Forelimb muscle (tissue), 1 donor: ENCODE measurements at places on chromosomes 5 and 9. TPM values are rescaled to one million over a fixed set of nuclear protein-coding genes. Genes with fewer than 3 reads are reported as not detected.

- no peak for DNase-seq
Measured at GRCh38 chr5:123881759-123882244, 369.8 kb downstream of the CSNK1G3 start.

The CDKN2B-AS1 gene
- polyA plus RNA-seq, result 0.15 TPM

DNA sequence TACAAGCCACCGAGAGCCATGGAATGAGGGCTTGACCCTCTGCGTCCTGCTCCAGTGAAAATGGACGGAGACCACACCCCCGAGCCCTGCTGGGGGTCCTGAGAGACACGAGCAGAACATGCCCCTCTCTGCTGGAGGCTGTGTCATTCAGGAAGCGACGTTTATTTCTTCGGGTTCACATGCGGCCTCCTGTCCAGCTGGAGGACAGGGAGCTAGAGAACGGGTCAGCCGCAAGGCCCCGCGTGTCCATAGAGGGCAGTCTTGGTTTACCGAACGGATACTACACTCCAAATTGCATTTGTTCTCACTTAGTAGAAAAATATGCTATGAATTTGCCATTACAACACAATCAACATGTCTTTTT is 36.1 kb downstream of the MRPL36 start:
- DNase-seq, result peak; percentile 5

DNA sequence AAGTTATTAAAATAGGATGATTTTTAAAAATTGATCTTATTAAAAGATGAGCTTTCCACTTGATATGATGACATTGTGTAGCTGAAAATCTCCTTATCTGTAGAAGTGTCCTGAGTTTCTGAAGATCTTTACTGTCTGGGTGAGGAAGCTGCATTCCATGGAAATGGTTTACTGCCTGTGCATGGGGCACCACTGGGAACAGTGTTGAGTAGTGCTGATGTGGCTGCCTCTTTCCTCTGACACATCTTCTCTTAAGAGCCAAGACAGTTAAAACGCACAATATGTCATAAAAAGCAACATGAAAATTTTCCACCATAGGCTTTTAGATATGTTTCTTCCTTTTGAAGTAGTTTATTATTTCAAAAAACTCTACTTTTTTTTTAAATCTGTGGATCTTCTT is 24.6 kb downstream of the SECISBP2 start:
- no peak for DNase-seq

DNA sequence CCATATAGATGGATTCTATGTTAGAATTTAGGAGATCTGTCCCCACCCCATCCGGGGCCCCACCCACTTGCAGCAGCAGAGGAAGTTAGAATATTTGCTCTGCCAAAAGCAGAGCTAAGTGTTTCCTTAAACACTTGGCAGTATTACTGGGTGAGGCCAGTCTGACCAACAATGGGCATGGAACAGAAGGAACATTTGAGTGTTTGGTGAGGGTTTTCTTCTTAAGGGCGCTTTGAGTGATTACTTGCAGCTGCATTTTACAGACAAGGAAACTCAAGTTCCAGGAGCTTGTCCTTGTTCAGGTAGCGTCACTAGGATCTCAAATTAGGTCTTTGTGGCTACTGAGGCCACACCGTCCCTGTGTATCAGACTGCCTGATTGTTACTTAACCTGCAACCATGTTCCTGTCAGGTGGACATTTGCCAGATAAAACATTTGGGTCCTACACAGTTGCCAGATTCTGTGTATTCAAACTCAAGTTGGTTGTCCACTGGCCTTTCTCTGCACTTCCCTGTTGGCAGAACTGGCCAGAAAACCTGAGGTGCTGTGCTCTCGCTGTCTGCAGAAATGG is 59.3 kb downstream of the SLC46A2 start:
- no peak for DNase-seq

- DNase-seq, result no peak
Measured at GRCh38 chr5:7876867-7877266, 7.9 kb downstream of the MTRR start.

The MOB3B gene
- polyA plus RNA-seq, result 2.0 TPM

The CTNND2 gene
- 0.75 TPM for polyA plus RNA-seq

- DNase-seq, result no peak
Measured at GRCh38 chr5:78367318-78367991, 7.0 kb downstream of the SCAMP1 start.

DNA sequence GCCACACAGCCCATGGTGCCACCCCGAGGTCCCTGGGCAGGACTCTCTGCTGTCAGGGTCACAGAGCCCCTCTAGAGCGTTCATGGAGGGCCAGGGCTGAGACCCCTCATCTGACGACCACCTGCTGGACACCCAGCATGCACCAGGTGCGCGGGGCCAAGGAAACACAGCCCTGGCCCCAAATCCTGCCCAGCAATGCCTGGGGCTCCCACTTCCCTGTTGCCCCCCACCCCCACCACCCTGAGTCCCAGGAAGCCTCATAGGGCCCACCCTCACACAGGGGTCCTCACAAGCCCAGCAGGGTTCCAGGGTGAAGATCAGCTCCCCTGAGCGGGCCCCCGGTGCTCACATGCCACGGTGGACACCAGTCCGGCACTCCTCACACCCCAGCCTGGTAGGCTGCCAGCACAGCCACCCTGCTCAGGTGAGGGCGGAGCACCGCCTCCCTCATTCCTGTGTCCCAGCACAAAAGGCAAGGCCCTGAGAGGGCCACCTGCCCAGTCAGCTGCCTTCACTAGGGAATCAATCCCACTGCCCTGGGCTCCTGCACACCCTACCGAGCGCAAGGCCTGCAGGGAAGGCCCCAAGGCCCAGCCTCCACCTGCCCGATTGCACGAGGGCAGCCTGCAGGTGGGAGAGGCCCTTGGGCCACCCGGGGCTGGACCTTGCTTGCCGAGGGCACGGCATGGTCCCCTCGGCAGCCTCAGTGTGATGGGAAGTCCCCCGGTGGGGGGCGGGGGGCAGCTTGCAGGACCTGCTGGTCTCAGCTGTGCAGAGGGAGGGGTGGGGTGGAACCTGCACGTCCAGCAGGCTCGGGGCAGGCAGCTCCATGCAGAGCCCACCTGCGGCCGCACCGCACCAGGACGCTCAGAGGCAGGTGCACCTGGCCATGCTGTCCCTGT is 56.4 kb upstream of the UBAC1 start:
- DNase-seq, result no peak

The BTNL9 gene
- 20.9 TPM for polyA plus RNA-seq

DNA sequence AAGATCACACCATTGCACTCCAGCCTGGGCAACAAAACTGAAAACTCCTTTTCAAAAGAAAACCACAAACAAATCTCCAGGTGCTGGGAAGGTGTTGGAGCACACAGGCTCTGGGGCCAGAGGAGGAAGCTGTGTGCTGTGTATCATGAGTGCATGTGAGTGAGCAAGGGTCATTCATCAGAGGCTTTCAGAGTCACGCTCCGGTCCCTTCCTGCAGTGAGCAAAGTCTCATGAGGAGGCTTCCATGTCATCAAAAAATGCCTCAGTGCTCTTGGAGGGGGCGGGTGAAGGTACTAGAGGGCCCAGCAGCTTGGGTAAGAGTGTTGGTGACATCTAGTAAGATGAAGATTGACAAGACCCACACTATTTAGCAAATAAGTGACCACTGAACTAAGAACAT is 48.3 kb upstream of the TESK1 start:
- DNase-seq, result no peak

- no peak for DNase-seq
Measured at GRCh38 chr9:131888923-131889322, 149.0 kb upstream of the RAPGEF1 start.

GRCh38 chr9:5718296-5719032 is 89.6 kb downstream of the RIC1 start:
- no peak for DNase-seq

DNA sequence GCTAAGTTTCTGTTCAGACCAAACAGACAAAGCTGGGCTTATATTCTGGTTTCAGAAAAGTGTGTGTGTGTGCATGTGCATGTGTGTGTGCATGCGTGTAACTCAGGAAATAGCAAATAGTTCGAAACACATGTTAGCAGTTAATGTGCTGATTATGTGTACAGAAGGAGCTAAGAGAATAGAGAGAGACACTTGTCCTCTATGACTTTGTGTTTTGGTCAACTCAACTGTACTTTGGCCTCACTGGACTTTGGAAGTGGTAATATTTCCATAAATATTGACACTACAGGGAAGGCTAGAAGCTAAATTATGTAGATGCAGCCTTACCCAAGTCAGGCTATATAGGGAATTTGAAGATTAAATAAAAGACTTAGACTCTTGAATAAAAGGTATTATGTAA is 155.5 kb downstream of the RAB3C start:
- no peak for DNase-seq

The CDC20B gene
- not detected for polyA plus RNA-seq

DNA sequence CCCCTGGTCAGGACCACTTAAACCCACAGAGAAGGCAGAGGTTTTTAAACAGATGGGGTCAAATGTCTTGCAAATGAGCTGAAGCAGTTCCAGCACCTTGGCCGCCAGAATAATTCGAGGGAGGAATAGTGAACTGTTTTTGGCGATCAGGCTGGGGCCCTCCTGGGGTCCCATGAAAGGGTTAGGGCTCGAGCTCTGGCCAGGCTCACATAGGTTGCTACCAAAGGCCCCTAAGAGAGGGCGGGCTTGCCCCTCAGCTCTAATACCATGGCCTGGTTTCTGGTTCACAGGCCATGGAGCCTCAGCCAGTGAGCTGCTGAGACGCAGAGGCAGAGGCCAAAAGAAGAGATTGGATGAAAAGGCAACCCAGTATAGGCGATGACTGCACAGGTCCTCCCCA is 74.8 kb upstream of the UBTD2 start:
- no peak for DNase-seq

The MORN5 gene
- polyA plus RNA-seq, result not detected

GRCh38 chr9:71643330-71643729 is 125.0 kb downstream of the CEMIP2 start:
- DNase-seq, result no peak

The PCAT7 gene
- 7.9 TPM for polyA plus RNA-seq

GRCh38 chr5:135324897-135325650 is 74.0 kb downstream of the MACROH2A1 start:
- no peak for DNase-seq

DNA sequence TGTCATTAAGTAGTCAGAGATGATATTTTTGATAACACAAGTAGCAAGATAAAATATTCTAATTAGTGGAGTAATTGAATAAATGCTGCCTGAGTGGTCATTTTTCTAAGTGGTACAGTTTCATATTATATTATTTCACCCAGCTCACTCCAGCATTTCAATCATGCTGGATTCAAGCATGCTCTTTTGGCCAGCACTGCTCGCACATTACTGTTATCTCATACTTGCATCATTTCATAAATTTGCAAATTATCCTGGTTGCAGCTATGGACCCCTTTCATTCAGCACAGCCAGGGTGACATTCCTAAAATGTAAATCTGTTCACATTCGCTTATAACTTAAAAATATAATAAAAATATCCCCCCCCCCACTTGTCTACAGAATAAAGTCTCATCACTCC is 520.8 kb upstream of the CYLC2 start:
- no peak for DNase-seq

The CRAT gene
- polyA plus RNA-seq, result 51.1 TPM

DNA sequence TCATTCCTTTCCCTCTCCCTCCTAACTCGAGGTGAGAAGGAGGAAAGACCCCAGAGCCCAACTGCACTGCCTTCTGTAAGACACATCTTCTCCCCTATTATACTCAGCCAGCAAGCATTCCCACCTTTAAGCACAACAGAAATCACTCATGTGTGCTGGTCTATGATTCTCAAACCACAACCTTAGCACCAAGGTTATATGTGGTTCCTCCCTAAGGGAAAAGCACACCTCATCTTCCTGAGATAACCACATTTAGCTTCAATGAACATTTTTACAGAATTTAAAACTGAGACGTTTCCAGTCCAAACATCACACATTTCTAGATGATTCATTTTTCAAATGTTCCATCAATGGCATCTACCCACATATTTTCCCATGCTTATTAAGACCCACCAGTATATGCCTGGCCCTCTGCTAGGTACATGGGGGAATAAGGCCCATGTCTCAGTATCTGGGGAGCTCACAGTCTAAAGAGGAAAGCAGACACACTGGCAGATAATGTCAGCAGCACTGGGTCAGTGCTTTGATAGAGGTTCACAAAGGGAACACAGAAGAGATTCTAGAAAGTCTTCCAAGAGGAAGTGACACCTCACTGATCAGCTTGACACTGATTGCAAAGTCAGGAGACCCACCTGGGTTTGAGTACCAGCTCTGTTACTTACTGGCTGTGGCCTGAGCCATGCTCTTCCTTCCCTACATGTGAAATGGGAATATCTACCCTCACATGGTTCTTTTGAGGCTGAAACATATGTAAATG is 245.4 kb downstream of the DENND1A start:
- DNase-seq, result no peak

The LRRC14B gene
- 31.4 TPM for polyA plus RNA-seq

- no peak for DNase-seq
Measured at GRCh38 chr5:72618708-72619107, 111.5 kb upstream of the ZNF366 start.

GRCh38 chr5:172276214-172276613 is 7.3 kb downstream of the UBTD2 start:
- no peak for DNase-seq

GRCh38 chr9:69153707-69154521 is 20.2 kb upstream of the TJP2 start:
- DNase-seq, result no peak

The CAVIN4 gene
- 276 TPM for polyA plus RNA-seq

DNA sequence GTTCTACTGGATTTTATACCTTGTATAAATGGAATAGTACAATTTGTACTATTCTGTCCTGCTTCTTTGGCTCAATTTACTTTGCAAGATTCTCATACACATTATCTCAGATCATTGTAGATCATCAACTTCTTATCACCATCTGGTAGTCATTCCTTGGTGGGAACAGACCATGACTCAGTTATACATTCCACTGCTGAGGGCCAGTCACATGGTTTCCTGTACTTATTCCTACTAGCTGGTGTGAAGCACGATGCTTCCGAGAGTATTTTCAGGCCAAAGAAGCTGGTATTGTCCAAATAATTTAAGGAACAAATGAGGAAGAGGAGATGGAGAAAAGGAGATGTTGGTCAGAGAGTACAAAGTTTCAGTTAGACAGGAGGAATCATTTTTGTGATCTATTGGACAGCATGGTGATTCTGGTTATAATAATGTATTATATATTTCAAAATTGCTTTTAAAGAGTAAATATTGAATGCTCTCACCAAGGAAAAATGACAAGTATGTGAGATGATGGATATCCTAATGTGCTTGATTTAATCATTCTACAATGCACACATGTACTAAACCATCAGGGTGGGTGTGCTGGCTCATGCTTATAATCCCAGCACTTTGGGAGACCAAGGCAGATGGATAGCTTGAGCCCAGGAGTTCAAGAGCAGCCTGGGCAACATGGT is 124.1 kb downstream of the SYK start:
- DNase-seq, result no peak

The SCGB3A2 gene
- not detected for polyA plus RNA-seq

The FOXB2 gene
- polyA plus RNA-seq, result not detected

- no peak for DNase-seq
Measured at GRCh38 chr5:56557198-56557597, 258.2 kb upstream of the MAP3K1 start.

The NEUROG1 gene
- not detected for polyA plus RNA-seq

The GRM6 gene
- polyA plus RNA-seq, result 0.81 TPM

DNA sequence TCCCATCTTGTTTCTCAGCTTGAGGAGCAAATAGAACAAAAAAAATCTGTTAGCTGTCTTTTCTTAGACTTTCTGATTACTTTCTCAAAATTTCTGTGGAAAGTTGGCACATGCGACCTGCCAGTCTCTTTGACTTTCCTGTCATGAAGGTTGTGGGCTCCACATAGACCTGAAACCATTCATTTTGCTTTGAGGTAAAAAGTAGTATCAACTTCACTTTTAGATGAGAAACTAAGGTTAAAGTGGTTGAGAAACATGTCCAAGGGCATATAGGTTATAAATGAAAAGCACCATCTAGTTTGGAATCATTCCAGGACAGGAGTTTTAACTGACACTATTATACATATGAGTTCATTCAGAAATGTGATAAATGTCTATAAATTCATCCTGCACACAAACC is 42.7 kb downstream of the ST8SIA4 start:
- DNase-seq, result no peak
